Skin of body (tissue), 3 donors: ENCODE measurements at places on chromosomes 5 and 9. TPM values are rescaled to one million over a fixed set of nuclear protein-coding genes. Genes with fewer than 3 reads are reported as not detected.
A peak's percentile ranks its signal among the peaks of the same experiment; 100 is the strongest.

- DNase-seq, result no peak
These were observed 130.2 kb upstream of the FSTL4 start for GRCh38 chr5:133742431-133742988.

DNA sequence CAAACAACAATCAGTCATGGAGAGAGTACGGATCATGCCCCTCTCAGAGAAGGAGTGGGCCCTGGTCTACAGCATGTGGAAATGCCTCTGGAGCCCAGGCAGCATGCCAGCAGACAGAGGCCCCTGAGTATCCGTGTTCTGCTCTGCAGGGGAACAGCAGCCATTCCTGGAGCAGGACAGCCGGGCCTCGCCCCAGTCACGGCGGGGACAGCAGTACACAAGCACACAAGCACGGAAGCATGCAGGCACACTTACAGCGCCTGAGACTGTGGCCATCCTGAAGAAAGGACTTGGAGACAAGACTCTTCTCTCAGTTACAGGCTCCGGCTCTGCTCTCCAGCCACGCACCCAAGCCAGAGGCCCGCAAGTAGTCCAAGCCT, 102.6 kb upstream of the ALDH1B1 start:
- no peak for DNase-seq

DNA sequence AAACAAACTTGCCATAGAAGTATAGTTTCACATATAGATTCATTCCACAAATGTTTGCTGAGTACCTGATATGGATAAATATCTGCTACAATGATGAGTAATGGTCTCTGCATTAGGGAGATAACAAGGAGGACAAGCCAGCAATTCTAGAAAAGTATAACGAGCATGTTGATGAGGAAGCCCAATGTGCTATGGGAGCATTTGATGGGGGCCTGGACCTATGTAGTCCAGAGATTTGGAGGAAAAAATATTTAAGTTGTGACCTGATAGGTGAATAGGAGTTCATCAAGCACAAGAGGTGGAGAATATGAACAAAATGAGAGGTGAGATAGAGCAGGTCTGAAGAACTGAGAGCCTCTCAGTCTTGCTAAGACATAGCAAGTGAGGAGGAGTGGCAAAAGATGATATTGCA, 14.4 kb upstream of the TMEM245 start:
- no peak for DNase-seq

Gene ARRDC3
- 475 TPM for total RNA-seq

DNA sequence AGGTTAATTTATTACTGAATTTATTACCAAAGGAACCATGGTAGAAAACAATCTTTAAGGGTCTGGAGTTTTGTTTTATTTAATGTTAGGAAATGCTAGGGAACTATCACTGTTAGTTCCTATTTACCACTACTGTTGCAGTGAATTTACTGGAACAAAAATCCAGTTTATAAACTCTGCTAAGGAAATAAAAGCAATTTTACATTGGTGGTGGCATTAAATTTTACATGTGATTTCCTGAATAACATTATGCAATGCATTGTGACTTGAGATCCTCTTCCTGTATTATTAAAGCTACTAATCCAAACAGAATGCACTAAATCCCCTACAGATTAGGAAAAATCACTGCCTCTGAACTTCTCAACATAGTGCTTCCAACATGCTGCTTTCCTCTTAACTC, 599.5 kb upstream of the PTGER4 start:
- DNase-seq, result peak; percentile 20

Gene CDC20B
- total RNA-seq, result not detected

GRCh38 chr5:149708981-149709594, 21.0 kb upstream of the PPARGC1B start:
- DNase-seq, result no peak

- DNase-seq, result peak; percentile 98
These were observed 37.6 kb downstream of the DUSP1 start for GRCh38 chr5:172733131-172733973.

GRCh38 chr9:86655147-86655546, 292.2 kb downstream of the GAS1 start:
- no peak for DNase-seq

Gene PPP3R2
- total RNA-seq, result not detected

- no peak for DNase-seq
These were observed 323.8 kb downstream of the PRELID2 start for GRCh38 chr5:145511351-145511750.

- DNase-seq, result no peak
These were observed 963.6 kb downstream of the CDH12 start for GRCh38 chr5:21889581-21889980.

- DNase-seq, result peak; percentile 28
These were observed 38.3 kb downstream of the RECK start for GRCh38 chr9:36074870-36075532.

Gene C9orf153
- 0.79 TPM for total RNA-seq

- no peak for DNase-seq
These were observed 17.9 kb downstream of the ZFR start for GRCh38 chr5:32426440-32427151.

DNA sequence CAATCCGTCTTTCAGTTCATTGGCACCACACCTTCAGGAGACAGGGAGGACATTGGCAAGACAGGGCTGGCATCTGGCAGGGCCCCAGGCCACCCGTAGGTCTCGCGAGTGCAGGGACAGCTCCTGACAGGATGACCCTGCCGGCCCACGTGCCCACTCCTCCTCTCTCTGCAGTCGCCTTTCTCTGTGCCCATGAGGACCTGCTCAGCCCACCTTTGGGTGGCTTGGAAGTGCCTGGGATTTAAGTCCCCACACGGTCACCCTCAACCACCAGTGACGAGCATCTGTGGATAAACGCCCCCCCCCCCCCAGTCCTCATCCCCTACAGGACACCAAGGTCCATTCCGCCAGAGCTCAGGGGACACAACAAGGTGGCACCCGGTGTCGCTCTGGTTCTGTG, 4.1 kb downstream of the MRPL36 start:
- no peak for DNase-seq

- DNase-seq, result peak; percentile 6
These were observed 277.0 kb downstream of the SMARCA2 start for GRCh38 chr9:2291980-2292704.

GRCh38 chr5:67816456-67816855, 399.1 kb upstream of the PIK3R1 start:
- no peak for DNase-seq

- DNase-seq, result no peak
These were observed 83.8 kb downstream of the DAB2IP start for GRCh38 chr9:121735065-121735792.

Gene S1PR3
- 7.9 TPM for total RNA-seq

GRCh38 chr5:149809931-149810691, 80.0 kb downstream of the PPARGC1B start:
- no peak for DNase-seq

Gene CCNG1
- 125 TPM for total RNA-seq

DNA sequence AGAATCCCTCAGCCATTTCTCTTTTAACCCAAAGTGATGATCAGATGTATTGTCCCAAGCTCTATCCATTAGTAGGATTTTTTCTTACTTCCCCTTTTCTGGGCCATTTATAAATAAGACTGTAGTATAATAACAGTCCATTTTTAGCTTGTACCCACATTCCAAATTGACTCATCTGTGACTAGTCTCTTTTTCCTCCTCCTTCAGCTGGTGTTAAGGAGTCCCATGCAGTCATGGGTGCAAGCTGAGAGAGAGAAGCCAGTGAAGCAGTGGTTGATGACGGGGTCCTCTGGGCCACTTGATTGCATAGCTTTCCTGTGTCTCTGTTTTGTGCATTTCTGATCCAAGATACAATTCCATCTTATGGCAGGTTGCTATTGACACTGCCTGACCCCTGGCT, 476.0 kb upstream of the CD180 start:
- no peak for DNase-seq

Gene CARTPT
- not detected for total RNA-seq

- peak; percentile 4 for DNase-seq
These were observed 471.2 kb upstream of the ACTBL2 start for GRCh38 chr5:57953792-57954191.

Gene HRCT1
- not detected for total RNA-seq

GRCh38 chr5:4659851-4660250, 480.3 kb upstream of the ADAMTS16 start:
- DNase-seq, result no peak

- no peak for DNase-seq
These were observed 51.7 kb downstream of the GPBP1 start for GRCh38 chr5:57225553-57225952.

Gene MYMK
- total RNA-seq, result 0.89 TPM

Gene PRRT1B
- total RNA-seq, result not detected

DNA sequence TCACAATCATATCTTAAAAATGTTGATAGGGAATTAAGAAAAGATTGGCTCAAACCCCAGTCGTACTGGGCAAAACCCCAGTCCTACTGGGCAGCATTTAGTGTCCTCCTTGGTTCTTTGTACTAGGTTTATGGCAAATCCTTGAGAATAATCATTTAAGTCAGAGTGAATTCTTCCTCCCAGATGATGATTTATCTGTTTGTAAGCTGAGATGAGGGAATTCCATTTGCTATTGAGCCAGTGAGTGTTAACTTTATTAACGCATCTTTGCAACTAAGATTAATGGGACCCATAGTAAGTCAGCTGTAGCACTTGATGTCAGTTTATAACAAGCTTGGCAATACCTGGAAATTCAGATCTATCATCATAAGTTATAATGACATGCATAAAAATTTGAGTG, 821.8 kb upstream of the DMAC1 start:
- no peak for DNase-seq

DNA sequence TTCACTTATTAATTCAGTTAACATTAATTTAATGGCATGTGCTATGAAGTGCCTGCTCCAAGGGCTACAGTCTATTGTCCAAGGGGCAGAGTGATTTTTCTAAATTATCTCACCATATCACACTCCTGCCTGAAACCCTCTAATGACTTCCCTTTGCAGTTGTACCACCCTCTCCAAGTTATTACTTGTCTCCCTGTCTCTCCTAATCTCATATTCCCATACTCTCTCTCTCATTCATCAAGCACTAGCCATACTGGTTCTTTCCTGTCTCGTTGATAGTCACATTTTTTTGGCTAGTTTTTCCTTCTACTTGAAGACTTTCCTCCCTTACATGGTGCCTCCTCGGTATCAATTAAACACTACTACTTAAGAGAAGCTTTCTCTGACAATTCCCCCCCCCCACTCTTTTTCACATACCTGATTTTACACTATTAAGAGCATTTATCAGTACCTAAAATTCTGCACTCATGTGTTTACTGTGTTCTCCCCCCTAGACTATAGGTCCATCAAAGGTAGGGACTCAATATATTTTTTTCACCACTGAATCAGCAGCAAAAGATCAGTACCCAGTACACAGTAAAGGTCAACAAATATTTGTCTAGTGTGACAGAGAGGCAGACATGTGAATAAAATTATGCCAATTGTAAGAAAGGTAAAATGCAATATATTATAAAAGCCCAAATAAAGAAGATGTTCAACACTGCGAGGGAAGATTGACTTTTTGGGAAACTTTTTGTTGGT, 19.0 kb downstream of the RICTOR start:
- no peak for DNase-seq

Gene TTF1
- 8.9 TPM for total RNA-seq

GRCh38 chr5:158387499-158387898, 528.6 kb upstream of the CLINT1 start:
- DNase-seq, result no peak

GRCh38 chr5:66553916-66554575, 42.1 kb upstream of the MAST4 start:
- DNase-seq, result no peak

- peak; percentile 91 for DNase-seq
These were observed 225.0 kb upstream of the ANKRD55 start for GRCh38 chr5:56457887-56458812.

Gene PCDHGC4
- total RNA-seq, result 5.3 TPM

Gene MYOT
- total RNA-seq, result 26.8 TPM

DNA sequence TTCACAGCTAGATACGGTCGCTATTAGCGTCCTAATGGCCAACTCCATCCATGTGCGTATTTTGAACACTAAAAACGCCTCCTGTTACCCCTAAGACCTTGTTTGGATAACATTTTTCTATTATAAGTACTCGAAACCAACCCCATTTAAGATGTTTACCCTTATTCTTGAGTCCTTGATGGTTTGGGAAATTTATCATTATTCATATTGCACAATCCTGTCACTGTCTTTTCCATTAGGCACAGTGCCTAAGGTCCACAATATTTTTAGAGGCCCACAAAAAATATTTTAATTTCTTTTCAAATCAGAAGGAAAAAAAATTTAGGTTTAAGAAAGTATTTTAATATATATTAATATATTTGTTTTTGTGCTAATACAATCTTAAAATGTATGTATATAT, 1.3 kb upstream of the LIFR start:
- no peak for DNase-seq

DNA sequence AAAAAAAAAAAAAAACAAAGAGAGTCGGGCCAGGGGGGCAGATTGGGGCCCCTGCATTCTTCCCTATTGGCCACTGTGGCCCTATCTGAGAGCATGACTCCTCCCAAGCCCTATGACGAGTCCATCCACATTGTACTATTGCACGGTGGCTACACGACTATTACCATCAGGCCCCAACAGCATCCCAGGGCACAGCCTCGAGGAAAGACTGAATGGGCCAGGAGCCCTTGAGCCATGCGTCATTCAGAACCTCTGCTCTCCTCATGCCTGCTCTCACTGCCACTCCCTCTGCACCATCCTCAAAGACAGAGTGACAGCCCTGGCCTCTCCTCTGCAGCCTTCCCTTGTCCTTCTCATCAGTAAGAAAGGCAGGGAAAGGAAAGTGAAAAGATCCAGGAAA, 20.2 kb upstream of the ORM1 start:
- no peak for DNase-seq

GRCh38 chr5:73985145-73985544, 359.1 kb downstream of the ARHGEF28 start:
- no peak for DNase-seq

Gene IL4
- total RNA-seq, result not detected

Gene AJM1
- 0.79 TPM for total RNA-seq
